ENCODE measurements at places on chromosomes 1 and 21.

DNA sequence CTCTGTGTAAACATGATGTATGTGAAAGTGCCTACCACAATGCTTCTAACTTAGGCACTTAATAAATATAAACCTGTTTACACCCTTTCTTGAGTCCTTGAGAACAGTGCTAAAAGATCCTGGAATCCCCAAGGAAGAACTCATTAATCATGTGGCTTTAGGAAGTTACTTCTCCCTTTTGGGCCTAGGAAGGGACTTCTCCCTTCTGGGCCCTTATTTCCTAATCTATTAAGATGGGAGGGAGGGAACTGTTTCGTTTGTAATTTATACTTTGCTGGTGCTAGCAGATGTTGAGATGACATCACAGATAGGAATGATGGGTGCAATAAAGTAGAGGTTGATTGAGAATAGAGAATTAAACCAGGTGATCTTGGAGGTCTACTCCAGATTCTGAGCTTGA lies 1.2 kb downstream of the BTF3L4 start:
- no peak for DNase-seq

GRCh38 chr1:243786531-243786930 lies 63.5 kb downstream of the AKT3 start:
- no peak for DNase-seq

DNA sequence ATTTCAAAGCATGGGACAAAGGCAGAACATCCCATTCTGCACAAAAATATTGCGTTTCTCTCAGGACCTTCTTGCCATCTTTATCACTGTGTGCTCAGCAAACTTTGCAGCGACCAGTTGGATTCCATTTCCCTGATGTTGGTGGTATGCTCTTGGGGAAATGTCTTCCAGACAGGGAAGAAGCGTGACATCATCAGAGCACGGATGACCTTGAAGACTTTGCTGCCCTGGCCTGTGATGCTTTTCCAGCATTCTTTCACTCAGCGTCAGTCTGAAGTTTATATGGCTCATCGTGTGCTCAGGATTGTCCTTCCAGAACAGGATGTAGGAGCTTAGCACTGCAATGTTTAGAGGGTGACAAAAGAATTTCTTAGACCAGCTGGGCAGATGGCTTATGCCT lies 131.4 kb upstream of the F3 start:
- DNase-seq, result no peak

GRCh38 chr1:75614399-75614756 lies 3.5 kb upstream of the SLC44A5 start:
- no peak for DNase-seq

DNA sequence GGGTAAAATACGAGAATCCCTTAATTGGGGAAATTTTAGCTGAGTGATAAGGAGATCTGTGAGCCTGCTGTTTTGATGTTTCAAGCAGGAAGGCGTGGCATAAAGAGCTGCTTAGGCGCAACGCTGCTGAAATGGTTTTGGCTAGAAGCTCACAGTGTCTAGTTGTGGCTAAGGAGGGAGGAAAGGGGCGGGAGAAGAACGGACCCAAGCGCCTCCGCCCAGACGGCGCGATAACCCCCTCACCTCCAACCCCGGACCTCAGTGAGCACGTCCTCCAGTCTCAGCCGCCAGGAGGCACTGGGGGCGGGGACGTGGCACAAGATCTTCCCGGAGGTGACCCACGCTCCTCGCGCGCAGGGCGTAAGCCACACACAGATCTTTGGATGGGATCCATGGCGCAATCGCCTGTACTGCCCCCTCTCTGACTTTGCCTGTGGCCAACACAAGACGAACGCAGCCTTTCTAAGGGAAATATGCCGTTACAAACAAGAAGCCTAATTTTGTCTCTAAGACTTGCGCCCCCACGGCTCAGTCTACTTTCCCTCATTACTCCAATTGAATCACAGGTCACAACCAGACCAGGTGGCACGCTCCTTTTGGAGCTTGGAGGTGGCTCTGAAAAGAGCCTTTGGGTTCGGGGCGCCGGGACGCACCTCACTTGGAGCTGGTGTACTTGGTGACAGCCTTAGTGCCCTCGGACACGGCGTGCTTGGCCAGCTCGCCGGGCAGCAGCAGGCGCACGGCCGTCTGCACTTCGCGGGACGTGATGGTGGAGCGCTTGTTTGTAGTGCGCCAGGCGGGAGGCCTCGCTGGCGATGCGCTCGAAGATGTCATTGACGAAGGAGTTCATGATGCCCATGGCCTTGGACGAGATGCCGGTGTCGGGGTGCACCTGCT lies 23.4 kb upstream of the RNF187 start:
- DNase-seq, result no peak

GRCh38 chr1:6419397-6419803 lies 319 bp downstream of the HES2 start:
- DNase-seq, result no peak

DNA sequence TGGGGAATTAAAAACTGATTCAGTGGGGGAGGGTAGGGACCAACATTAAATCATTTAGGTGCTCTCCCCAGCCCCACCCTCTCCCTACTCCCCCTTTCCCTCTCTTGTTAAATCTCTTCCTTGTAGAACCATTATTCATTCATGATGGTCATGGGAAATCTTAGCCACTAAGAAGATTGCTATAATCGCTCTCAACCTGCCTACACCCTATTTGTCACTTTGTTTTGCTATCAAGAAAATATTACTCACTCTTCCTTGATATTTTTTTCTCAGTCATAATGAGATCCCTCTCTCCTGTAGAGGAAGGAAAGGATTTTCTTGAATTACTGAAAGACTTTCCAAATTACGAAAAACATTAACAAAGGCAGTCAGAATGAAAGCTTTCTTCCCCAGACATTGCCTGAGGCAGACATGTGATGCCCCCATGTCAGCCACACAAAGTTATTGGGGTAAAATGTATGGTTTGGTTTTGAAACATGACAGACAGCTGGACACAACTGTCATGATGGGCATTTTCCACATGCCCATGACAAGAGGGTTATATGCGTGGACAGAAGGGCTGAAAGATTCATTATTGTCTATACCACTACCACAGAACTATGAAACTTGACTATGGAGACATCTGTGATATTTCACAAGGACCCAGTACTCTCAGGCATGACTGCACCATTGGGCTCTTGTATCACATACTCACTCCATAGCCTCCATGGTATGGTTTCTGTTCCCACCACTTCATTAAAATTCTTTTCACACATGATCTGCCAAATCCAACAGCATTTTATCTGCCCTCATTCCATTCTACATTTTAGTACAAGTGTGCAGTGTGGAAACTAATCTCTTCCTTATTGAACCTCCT lies 420.1 kb downstream of the DISC1 start:
- DNase-seq, result no peak

DNA sequence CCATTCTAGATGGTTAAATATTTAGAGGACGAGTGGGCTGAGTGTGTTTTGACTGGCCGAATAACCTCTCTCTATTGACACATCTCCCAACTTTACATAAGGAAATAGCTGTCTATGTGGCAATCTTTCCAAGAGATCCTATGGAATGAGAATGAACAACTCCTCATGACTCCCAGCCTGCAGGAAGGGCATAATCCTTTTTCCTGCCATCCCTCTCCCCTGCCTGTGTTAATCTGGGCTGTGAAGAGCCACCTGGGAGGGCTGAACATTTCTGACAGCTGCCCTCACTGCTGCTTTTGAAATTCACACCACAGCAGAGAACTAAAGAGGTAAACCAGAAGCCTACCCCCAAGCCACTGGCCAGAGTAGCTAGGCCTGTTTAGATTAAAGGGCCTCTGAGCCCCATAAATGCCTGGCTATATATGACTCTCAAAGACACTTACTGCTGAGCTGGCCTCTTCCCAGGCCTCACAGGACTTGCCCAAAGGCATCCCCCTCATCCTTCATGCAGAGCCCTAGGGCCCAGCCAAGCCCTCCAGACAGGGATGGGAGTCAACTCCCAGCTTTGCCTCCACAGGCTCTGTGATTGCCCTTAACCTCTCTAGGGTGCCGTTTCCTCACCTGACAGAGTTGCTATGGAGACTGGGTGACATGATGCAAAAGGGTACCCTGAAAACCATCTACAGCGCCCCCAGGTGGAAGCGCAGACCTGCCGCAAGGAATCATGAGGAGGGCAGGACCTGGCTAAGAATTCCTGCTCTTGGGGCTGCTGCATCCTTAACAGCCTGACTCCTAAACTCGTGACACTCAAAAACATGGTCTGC lies 42.0 kb upstream of the LDLRAP1 start:
- no peak for DNase-seq

GRCh38 chr1:200211157-200211556 lies 183.6 kb downstream of the NR5A2 start:
- no peak for DNase-seq

DNA sequence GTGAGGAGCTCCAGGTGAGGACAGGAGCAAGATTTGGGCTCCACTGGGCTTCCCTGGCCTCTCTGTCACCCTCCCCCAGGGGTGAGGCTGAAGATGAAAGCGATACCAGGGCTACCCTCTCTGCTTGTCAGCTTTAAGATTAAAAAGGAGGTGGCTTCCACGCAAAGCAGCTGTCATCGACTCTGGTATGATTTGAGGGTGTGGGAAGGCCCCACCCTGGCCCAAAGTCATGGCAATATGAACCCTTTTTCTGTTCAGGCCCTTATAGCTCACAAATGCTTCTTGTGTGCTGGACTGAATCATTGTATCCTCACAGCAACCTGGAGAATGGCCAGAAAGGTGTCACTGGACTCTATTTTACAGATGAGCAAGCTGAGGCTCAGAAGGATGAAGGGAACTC lies 41.6 kb downstream of the NUAK2 start:
- DNase-seq, result no peak

DNA sequence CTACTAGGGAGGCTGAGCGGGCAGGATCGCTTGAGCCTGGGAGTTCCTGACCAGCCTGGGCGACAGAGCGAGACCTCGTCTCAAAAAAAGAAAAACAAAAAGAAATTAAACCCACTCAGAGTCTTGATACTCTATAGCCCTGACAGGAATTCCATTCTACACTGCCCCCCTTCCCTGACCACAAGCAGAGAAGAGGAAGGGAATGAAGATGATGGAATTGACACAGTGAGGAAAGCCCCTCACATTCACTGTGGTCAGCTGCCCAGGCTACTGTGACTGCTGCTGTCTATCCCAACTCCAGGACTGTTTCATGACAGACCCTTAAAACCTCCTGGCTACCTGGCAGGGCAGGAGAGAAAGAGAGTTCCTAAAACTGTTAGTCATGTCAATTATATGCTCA lies 12.1 kb downstream of the LIN9 start:
- no peak for DNase-seq

GRCh38 chr1:70819231-70819630 lies 228.4 kb downstream of the PTGER3 start:
- DNase-seq, result no peak

- DNase-seq, result no peak
Measured at GRCh38 chr1:6243993-6244392, at the start of gene HES3. HES3 (plus strand) TSS chr1:6244179; CDS start chr1:6244366, 187 bp downstream.

- no peak for DNase-seq
Measured at GRCh38 chr1:159869607-159870006, 7.2 kb upstream of the VSIG8 start.

DNA sequence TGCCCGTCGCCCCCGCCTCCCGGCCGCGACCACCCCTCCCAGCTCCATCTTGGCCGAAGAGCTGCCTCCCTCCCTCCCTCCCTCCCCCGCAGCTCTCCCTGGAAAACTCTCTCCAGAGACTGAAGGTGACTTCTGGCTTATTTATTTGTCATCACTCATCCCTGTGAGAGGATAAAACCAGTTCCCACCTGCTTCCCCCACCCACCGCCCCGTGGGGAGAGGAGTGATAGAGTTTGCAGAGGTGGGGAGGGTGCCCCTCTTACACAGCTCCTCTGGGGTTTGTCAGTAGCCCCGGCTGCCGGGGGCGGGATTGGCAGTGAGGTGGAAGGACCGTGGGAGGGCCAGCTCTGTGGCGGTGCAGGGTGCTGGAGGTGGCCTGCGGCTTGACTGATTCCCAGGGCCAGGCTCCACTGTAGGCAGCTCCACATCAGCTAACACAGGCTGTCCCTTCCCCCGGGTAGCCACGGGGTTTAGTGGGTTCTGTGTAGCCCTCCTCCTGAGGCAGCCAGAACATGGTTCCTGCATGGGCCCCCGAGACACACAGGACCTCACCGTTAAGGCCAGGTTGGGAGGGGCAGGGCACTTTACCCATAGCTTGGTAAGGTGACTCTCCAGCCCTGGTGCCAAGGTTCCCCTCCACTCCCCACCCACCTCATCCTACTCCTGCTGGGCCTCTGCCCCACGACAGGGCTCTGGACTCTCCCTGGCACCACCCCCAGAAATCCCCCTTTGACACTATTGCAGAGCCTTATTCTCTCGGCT lies 62.2 kb downstream of the ELK4 start:
- no peak for DNase-seq

- no peak for DNase-seq
Measured at GRCh38 chr1:202806845-202807450, 1.3 kb downstream of the KDM5B start.

GRCh38 chr21:31173881-31174555 lies 135.7 kb upstream of the KRTAP19-8 start:
- DNase-seq, result no peak

GRCh38 chr1:10622910-10623685 lies 148.3 kb downstream of the PEX14 start:
- DNase-seq, result no peak

- no peak for DNase-seq
Measured at GRCh38 chr21:34945288-34945687, 103.8 kb downstream of the RUNX1 start.

- DNase-seq, result no peak
Measured at GRCh38 chr1:201000391-201000790, 23.1 kb downstream of the KIF21B start.

GRCh38 chr1:12556368-12556930 lies 61.6 kb downstream of the DHRS3 start:
- DNase-seq, result no peak

DNA sequence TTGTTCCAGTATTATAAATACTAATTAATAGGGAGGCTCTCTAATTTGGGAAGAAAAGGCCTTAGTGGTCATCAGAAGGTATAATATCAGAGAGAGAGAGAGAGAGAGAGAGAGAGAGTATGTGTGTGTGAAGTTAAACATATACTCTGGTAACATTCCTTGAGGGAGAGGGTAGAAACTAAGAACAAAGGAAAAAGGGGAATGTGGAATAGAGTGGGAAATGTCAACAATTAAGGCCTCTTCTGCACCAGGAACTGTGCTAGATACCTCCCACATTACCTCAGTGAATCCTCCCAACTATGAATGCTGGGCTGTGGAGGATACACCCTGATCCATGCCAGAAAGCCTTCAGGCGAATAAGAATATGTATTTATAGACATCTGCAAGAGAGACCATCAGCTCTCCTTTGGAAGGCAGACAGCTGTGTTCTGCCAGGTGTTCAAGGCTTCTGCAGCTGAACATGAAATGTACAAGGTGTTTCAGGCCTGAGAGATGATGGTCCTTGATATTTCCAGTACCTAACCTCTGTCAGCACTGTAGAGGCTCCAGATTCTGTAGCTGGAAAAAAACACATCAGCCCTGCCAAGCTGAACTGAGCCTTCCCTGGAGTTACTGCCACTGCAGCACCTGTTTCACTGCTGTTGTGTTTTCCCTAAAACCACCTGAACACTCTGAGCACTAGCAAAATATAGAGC lies 29.1 kb downstream of the TBX15 start:
- DNase-seq, result no peak

GRCh38 chr1:162193221-162193620 lies 123.7 kb downstream of the NOS1AP start:
- DNase-seq, result no peak

All from stimulated activated CD8-positive, alpha-beta memory T cell treated with anti-CD3 and anti-CD28 coated beads, Interleukin-15, amount 100 ng/mL, for 24 hours (primary cell).